Right atrium auricular region (tissue), 2 donors: ENCODE measurements at places on chromosomes 6 and 20. TPM values are rescaled to one million over a fixed set of nuclear protein-coding genes. Genes with fewer than 3 reads are reported as not detected.

Gene PPP1R3G
- 16.4 TPM for total RNA-seq

Gene ME1
- total RNA-seq, result 25.6 TPM

Gene PRPH2
- 0.90 TPM for total RNA-seq

Gene CD93
- 51.6 TPM for total RNA-seq

DNA sequence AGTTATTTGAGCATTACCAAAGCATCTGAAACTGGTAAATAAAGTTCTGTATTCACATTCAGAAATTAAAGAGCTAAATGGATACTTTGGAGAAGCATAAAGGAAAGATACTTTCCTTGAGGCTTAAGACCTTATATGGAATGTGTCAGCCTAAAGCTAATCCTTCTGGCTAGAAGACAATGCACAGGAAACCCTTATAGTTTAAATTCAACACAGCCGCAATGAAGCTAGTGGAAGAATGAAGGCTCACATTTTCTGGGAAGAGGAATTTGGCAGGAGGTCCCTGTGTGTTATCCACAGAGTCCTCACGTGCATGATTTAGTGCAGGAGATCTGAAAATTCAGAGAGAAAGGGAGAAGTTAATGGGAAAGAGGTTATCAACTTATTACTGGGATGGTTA is 21.5 kb upstream of the CHD6 start:
- DNase-seq, result no peak

DNA sequence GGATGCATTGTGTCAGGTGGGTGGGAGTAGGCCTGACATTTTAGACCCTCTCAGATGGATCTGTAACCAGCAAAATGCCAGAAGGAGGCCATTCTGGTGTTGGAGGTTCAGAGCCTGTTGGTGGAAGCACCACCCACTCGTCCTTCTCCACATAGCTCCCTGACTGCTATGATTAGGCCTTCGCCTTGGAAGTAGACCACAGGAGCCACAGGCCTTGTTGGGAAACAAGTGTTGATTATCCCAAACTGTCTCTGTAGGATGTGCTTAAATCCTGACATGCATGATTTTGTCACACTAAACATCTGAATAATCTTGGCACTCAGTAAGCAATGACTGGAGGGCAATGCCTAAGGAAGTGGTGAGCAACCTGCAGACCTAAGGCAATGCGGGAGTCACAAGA is 117.2 kb upstream of the LY86 start:
- DNase-seq, result no peak
